ENCODE measurements at places on chromosomes 11 and 22.

DNA sequence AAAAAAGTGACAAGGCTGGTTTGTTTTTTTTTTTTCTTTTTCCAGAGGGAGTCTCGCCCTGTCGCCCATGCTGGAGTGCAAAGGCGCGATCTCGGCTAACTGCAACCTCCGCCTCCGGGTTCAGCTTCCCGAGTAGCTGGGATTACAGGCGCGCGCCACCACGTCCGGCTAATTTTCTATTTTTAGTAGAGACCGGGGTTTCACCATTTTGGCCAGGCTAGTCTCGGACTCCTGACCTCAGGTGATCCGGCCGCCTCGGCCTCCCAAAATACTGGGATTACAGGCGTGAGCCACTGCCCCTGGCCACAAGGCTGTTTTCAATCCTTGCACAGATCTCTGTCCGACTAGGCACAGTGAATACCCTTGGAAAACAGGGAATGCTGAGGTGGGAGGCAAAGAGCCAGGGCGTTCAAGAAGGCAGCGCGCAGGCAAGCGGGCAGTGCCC is 566 bp downstream of the ATP6V1E1 start:
- no peak for DNase-seq

- DNase-seq = no peak
Measured at GRCh38 chr11:64722141-64723065, 594 bp downstream of the NRXN2 start.

GRCh38 chr22:20656902-20657836 is 116.7 kb upstream of the SERPIND1 start:
- no peak for DNase-seq

DNA sequence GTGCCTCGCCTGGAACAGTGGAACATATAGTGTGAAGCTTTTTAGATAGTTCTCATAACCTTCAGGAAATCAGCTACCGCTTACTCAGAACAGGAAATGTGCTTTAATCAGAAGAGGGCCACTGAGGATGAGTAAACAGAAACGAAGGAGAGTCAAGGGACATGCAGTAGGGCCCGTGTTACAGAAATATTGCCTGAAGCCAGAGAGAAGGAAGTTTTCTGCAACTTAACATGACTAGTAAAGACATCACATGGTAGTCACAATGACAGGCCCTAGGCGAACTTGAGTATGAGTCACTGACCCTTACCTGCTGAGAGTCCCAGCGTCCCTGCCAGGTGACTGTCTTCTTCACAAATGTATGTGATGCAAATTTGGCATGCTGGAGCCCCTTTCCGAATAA is 39.4 kb downstream of the CARD18 start:
- peak; percentile 23 for DNase-seq

GRCh38 chr22:42792909-42793847 is 63.9 kb downstream of the ARFGAP3 start:
- DNase-seq = no peak

DNA sequence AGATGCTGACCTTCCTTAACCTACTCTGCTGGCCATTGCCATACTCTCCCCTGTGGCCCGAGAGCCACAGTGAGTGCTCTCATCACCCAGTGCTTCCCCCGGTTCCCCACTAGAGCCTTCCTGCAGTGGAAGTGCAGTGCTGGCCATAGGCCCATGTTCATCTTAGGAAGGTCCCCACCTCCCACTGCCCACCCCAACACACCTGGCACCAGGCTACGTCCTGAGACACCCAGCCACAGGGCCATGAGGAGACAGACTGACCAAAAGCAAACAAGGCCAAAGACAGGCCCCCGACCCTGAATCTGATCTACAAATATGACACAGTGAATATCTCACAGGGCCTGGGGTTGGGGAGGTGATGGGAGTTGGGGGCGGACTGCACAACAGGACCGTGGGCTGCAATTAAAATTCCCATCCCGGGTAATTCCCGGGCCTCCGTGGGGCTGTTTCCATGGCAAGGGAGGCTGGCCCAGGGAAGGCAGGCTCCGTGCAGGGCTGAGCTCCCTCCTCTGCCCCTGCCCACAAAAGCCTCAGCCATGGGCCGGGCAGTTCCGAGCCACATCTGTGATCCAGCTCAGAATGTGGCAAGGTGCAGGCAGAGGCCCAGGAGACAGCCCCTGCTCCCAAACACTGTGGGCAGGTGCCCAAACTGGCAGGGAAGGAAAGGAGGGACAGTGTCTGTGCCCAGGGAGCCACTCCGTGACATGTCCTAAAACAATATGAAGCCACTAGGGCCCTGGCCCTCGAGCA is 5.1 kb upstream of the CHST1 start:
- no peak for DNase-seq

DNA sequence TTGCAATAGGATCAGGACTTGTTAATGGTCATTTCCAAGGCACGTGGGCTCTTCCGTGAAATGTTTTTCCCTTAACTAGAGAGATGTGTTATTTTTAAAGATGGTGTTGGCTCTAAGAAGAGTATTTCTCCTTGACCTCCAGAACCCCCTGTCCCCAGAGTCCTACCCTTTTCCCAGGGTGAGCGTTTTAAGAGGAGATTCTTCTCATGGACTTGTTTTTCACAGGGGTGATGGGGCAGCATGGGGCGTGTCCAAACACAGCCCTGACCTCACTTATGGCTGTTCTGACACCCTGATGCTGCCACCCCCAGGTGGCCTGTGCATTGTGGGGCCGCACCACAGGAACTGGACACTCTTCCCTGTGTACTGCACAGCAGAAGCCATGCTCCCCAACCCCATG is 335.7 kb downstream of the TBC1D22A start:
- DNase-seq = no peak

DNA sequence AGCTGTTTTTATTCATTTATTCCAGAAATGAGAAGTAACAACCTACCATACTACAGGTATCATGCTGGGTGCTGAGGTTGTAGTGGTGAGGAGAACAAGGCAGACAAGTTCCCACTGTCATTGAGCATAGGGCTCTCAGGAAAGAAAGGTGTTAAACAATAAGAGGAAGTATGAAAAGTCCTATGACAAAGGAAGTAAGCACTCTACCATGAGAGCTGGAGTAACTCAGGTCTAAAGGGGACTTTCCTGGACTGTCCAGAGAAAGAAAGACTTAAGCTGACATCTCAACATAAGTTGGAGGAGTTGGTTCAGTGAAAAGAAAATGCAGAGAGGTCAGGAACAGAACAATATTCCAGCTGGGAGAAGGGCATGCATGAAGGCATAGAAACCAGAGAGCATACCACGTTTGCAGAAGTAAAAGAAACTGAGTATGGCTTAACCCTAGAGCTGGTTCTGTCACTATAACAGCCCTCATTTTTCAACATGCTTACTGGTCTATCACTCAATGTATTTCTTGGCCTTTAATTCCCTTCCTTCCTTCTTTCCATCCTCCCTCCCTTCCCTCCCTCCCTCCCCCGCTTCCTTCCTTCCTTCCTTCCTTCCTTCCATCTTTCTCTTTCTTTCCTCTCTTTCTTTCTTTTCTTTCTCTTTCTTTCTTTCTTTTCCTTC is 137.8 kb upstream of the BDNF start:
- DNase-seq = no peak

GRCh38 chr11:128125723-128126122 is 461.6 kb downstream of the ETS1 start:
- no peak for DNase-seq

DNA sequence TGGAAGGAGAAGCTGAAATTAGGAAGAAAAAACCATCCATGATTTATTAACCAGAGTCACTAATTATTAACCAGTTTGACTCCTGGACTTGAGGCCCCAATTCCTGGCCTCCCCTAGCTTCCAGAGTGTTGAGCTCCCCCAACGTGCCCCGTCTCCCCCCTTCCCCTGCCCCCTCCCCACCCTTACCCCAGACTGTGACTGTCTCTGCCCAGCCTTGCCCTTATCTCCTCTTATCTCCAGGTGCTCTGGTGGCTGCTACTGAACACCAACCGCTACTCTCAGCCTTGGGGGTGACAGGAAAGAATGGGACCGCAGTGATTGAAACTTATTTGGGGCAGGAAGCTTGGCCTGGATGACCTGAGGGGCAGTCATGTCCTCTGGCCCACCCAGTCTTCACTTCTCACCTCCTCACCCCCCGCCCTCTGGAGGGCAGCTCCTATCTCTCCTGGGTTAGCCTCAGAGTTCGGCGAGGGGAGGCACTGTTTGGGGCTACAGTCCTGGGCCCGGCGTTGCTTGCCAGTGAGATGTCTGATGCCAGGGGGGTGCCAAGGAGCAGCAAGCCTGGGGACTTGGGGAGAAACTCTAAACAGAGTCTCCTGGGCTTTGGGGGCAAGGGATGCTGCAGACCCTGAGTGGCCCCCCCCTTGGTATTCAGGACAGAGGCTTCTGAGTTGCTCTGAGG is 15.5 kb downstream of the NECTIN1 start:
- no peak for DNase-seq

DNA sequence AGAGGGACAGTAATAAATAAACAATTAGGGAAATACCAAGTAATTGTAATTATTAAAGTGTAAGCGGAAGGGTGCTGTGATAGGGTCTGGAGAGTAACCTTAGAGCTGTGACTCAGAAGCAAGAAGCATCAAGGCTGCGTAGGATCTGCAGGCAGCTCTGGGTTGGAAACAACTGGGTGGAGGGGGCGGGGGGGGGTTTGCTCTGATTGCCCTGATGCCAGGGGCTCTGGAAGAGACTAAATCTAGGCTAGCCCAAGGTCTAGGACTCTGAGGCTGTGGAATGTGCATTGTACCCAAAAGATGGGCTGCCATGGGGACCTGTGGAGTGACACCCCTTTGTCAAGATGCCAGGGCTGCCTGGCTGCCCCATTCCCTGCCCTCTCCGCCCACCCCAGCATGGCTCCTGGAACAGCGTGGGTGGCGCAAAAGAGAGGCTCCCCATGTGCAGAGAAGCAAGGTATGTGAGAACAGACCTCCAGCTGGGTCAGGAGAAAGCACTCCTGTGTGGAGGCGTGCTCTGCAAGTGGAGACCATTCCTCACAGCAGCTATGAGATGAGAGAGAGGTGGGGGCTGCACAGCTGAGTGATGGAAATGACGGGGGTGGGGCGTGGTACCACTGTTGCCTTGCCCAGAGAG is 101.1 kb upstream of the CRYBB3 start:
- no peak for DNase-seq

- DNase-seq = no peak
Measured at GRCh38 chr11:12429155-12429554, 51.8 kb downstream of the PARVA start.

GRCh38 chr11:104618954-104619353 is 279.3 kb downstream of the CASP12 start:
- no peak for DNase-seq

DNA sequence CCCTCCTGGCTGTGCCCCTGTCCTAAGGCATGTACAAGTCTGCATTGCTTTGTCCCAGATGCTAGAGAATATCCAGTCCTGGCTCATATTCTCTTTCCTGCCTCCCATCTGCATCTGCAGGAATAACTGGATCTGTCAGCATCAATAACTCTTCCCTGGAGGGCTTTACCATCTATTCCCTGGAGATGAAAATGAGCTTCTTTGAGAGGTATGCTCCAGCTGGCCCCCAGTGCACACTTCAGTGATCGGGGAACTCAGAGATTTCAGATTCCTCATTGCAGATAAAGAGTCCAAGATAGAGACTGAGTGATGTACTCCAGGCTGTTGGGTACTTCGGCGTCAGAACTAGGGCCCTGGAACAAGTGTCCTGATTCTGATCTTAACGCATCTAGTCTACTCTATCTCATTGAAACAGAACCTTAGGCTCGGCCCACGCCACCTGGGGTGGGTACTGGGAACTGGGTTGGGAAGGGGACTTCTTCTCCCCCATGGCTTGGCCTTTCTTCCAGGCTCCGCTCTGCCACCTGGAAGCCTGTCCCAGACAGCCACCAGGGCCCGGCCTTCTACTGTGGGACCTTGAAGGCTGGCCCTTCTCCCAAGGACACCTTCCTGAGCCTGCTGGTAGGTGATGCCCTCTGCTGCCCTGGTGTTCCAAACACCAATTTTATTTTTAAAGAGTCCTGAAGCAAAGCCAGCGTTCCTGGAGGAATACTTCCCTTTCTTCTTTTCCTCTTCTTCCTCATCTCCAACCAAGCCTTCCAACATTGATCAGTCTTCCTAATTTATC is 17.8 kb upstream of the GLB1L2 start:
- DNase-seq = no peak

GRCh38 chr22:20245577-20246367 is 22.3 kb downstream of the RTN4R start:
- no peak for DNase-seq

- no peak for DNase-seq
Measured at GRCh38 chr11:70440206-70440605, 41.9 kb downstream of the CTTN start.

GRCh38 chr11:72471005-72471898 is 36.9 kb upstream of the CLPB start:
- peak; percentile 53 for DNase-seq

DNA sequence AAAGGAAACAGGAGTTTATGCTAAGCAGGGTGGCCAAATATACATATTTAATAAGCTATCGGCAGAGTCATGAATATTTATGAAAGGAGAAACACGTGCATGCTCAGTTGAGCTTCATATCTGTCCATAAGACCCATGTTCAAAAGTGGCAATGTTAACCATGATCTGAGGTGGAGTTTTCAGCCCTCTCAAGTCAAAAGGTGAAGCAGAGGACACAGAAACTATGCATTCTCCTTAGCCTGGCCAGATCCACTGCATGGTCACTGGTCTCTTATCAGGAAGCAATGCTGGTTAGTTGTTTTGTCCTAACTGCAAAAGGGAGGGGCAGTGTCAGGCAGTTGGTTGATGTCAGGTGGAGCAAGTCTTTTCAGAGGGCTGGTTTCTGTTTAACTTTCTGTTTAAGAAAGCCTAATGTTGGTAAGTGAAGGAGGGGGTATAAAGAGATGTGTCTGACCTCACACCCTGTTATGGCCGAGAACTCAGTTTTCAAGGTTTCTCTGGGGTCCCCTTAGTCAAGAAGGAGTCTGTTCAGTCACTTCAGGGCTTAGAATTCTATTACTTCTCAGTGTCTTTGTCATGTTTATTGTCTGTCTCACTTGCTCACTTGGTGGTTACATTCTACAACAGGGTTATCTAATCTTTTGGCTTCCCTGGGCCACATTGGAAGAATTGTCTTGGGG is 5.5 kb upstream of the SELENOH start:
- no peak for DNase-seq

DNA sequence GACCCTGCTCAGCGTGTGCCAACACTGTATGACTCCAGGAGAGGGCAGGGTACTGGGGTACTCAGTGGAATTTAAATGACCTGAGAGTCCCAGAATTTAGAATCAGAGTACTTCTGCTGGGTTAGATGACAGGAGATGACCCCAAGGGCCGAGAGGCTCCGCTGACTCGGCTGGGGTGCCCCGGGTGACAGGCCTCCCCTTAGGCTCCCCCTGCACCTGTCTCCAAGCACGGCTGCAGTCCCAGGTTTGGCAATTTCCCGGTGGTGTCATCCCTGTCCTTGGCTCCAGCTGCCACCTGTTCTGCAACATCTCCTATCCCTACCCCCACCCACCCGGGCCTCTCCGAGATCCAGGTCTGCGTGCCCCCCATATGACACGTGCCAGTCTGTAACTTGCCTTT is 1.3 kb downstream of the ACTN3 start:
- no peak for DNase-seq

DNA sequence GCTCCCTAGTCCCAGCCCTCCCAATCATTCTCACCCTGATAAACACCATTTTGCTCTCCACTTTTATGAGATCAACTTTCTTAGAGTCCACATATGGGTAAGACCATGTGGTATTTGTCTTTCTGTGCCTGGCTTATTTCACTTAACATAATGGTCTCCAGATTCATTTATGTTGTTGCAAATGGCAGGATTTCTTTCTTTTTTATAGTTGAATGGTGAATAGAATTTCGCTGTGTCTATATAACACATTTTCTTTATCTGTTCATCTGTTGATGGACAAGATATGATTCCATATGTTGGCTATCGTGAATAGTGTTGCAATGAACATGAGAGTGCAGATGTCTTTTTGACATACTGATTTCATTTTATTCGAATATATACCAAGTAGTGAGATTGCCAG is 367.4 kb upstream of the ARHGAP42 start:
- DNase-seq = no peak

- DNase-seq = no peak
Measured at GRCh38 chr22:43500792-43501785, 89.3 kb downstream of the MPPED1 start.

Data from central memory CD4-positive, alpha-beta T cell (primary cell).